ENCODE measurements at places on chromosomes 2 and 18.

GRCh38 chr2:8380026-8380425 is 301.8 kb upstream of the ID2 start:
- DNase-seq: no peak

DNA sequence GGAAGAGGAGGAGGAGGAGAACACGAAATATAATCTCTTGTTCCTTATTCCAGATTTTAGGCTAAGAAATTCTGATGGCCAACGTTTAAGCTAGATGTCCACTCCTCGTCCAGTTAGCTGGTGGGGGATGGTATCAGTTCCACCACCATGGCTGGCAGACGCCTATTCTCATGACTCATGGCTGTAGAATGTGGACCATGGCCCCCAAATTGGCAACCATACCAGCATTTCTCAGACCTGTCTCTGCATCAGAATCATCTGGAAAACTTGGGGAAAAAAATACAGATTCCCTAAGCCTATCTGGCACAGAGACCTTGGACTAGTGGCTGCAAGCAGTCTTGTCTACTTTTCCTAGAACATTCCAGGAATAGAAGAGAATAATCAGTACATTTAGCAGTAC is 267.7 kb upstream of the SIX2 start:
- DNase-seq: no peak

- DNase-seq: no peak
These were observed 221.2 kb downstream of the TGIF1 start for GRCh38 chr18:3671176-3671575.

DNA sequence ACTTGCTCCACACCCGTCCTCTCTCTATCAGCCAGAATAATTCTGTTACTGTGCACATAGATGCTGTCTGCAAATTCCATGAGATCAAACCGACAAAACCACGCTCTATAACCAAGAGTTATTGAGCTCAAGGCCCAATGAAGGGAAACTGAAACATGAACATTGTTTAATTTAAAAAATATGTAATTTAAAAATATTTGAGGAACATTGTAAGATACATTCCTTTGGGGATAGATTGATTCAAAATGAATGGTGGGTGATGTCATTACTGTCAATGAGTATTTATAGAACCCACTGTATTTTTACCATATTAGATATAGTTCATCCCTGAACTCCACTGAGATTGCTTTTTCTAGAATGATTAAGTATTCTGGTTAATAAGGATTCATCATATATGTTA is 50.4 kb downstream of the NCKAP5 start:
- DNase-seq: no peak

DNA sequence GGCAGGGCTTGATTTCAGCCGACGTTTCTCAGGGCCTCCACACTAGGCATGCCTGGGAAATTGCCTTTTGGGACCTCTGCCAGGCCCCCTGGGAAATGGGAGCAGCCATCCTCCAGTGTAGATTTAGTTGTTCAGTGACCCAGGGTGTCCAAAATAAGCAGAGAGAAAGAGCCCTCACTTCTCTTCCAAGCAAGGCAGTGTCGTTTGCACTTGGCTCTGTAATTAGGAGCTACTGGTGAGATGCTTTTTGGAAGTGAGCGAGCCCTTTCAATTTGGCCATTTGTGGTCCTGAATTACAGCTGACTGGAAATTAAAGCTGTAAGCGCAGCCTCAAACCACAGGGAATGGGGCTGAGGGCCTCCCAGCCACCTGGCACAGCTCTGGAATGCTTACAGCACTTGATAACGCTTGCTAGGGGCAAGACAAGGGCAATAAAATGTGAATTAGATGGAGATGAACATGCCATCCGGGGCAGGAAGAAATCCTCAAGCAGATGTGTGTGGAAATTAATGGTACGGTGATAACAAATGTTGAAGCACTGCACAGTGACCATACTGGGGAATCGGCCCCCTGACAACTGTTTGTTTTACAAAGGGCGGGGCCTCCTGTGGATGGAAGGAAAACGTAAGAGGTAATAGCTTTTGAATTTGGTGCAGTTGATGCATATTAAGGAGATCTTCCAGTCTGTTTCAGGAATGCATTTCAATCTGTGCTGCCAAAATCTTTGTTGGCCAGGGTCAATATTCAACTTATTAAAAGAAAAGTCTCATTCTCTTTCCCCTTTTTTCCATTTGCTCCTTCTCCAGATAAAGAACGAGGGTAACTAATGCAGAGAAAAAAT is 173.1 kb downstream of the UXS1 start:
- no peak for DNase-seq

DNA sequence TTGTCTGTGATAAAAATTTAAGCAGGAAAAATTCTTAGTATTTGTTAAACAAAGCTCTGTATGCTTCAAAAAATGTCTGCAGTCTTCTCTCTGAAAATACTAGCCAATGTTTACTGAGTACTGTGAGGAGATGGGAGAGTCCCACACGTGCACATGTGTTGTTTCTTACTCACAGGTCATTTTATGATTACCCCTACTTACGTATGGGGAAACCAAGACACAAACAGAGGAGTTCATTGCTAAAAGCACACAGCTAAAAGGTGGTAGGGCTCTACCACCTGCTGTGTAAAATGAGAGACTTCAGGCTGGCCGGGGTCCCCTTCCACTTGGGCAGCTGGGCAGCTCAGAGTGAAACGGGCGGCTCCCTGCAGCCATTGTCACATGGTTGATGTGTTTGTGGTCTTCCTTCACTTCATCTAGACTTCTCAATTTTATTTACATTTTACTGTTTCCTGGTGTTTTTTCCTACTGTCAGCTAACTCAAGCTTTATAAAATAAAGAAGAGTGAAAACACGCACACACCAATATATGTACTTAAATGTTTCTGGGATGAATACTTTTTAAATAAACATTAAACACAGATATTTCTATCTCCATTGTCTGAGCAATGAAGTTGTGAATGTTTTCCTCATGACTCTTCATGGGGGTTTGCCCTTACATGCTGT is 71.2 kb downstream of the MBP start:
- no peak for DNase-seq

DNA sequence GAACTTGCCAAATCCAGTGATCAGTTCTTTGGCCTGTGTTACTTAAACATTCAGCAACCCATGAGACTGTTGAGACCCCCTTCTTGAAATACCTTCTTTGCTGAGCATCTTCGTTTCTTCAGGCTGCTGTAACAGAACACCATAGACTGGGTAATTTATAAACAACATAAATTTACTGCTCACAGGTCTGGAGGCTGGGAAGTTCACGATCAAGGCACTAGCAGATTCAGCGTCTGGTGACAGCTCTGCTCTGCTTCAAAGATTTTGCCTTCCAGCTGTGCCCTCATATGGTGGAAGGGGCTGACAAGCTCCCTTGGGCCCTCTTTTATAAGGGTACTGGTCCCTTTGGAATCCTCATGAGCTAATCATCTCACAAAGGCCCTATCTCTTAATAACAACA is 28.8 kb upstream of the TSPYL6 start:
- DNase-seq: no peak

- DNase-seq: no peak
These were observed 35.8 kb upstream of the GRB14 start for GRCh38 chr2:164657129-164657528.

DNA sequence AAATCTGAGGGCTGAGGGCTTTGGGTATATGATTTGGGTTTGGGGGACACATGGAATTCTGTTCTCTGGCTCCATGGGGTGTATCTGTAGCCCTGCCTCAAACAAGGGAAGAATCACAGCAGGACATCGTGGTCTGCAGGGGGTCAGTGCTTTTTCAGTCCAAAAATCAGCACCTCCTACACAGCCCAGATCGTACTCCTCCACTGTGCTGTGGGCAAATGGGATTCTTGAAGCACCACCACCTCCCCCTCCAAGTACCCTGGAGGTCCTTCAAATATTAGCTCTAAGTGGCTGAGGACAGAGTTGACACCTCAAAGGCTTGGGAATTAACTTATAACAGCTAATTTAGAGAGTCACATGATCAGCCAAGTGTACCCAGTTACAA is 41.5 kb downstream of the EPHA4 start:
- DNase-seq: no peak

DNA sequence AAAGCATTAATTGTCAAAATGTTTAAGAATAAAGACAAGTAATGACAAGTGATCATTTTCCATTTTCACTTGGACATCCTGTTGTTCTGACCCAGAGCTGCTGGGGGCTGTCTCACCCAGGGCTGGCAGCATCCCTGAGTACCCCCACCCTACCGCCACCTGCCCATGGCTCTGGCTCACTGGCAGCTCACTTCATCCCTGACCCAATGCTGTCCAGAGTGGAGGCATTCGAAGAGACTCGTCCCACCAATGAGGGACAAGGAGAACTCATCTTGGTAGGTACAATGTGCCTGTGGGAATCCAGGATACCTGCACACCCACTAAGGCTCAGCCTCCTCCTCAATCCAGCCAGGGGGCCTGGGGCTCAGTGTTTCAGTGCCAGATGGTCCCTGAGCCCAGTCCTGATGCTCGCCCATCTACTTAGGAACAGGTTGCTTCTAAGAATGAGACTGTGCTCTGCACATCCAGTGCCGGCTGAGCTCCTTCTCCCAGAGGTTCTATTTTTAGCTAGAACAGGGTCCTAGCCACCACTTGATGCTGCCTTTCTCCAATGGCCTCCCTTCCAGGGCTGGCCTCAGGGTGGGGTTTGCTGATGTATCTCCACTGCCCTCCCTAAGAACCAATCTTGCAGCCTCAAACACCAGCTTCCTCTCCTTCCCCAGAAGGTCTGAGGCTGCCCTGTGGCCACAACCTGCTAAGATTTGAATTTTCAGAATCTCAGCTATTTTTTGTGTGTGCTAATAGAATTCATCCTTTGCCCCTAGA is 53.7 kb downstream of the ADD2 start:
- no peak for DNase-seq

- no peak for DNase-seq
These were observed 30.9 kb upstream of the SULT1C4 start for GRCh38 chr2:108346827-108347226.

DNA sequence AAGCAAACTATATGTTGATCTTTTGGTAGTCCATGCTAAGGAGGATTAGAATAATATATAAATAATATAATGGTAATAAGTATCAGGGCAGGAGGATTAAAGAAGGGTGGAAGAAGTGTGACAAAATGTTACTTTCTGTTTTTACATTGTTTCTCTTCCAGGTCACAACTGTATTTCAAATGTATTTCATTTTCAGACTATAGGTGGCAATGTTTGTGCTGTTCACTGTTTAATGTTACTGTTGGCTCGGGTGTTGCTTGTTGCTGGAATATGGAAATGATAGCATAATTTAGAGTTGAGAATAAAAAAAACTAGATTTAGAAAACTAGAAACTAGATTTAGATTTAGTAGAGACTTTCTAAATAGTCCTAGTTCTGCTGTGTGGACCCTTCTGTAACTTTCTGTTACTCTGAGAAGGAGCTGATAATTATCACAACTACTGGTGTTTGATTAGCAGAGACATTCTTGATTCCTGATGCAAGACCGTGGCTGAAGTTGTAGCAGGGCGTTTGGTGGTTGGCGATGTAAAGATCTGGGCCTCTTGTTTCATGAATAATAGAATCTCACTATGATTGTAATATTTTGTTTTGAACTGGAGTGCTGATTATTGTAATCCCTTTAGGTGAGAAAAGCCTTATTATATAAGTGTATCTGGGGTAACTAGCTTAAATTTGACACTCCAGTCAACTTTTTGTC is 7.9 kb downstream of the NEDD4L start:
- DNase-seq: no peak

GRCh38 chr2:205760157-205760556 is 77.9 kb downstream of the NRP2 start:
- no peak for DNase-seq

DNA sequence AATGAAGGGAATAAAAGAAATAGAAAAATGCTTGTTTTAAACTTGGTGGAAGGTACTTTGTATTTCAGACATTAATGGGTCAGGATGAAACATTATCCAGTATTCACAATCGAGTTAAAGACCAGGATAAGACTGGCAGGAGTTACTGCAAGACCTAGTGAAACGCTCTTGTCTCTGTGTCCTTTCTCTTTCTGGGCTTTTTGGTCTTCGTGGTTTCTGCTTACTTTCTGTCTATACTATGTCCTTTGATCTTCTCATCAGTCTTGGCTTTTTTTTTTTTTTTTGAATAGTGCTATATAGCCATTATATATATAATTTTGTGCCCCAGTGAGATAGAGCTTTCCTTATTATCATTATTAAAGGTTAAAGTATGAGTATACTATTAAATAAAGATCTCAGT is 42.1 kb upstream of the GAREM2 start:
- DNase-seq: no peak

GRCh38 chr2:195651046-195651445 is 6.0 kb upstream of the SLC39A10 start:
- DNase-seq: no peak

DNA sequence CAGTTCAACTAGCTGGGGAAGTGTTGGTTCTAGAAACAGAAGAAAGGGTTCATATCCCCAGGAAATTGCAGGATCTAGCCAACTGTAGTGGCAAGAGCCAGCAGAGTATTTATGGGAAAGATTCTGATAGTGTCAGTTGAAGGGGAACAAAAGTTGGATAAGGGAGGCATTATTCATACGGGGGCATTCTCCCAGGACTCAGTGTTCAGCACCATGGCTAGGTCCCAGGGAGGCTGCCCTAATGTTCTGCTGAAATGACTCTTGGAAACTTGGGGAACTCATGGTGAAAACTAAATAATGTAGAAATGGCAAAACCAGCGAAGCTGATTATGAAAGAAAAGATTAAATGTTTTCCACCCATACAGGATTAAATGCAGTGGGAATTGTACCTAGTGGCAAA is 543.7 kb downstream of the TRIB2 start:
- no peak for DNase-seq

GRCh38 chr18:2656237-2656980 is 883 bp downstream of the SMCHD1 start:
- DNase-seq: no peak
